ENCODE measurements at places on chromosomes 1 and 21.

GRCh38 chr21:46295996-46296752, 10.0 kb downstream of the YBEY start:
- peak; percentile 91 for DNase-seq

- peak; percentile 33 for DNase-seq
Observed at GRCh38 chr1:54859700-54860391, 27.1 kb downstream of the DHCR24 start.

DNA sequence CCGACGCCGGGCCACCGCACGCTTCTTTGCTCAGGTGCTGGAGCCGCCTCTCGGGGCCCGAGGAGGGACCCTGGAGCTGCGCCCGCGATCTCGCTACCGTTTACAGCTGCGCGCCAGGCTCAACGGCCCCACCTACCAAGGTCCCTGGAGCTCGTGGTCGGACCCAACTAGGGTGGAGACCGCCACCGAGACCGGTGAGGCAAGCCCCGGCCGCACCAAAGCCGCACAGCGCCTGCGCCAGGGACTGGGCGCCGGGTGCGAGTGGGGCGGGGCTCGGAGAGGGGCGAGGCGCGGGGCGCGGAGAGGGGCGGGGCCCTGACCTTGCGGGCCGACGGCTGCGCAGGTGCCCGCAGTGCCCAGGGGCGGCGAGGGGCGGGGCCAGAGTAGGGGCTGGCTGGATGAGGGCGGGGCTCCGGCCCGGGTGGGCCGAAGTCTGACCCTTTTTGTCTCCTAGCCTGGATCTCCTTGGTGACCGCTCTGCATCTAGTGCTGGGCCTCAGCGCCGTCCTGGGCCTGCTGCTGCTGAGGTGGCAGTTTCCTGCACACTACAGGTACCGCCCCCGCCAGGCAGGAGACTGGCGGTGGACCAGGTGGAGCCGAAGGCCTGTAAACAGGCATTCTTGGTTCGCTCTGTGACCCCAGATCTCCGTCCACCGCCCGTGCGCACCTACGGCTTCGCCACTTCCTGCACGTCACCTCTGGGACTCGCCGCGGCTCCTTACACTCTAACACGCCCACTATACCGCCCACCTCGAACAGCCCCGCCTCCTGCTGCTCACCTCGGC, 9.8 kb upstream of the CDC20 start:
- DNase-seq = peak; percentile 30

DNA sequence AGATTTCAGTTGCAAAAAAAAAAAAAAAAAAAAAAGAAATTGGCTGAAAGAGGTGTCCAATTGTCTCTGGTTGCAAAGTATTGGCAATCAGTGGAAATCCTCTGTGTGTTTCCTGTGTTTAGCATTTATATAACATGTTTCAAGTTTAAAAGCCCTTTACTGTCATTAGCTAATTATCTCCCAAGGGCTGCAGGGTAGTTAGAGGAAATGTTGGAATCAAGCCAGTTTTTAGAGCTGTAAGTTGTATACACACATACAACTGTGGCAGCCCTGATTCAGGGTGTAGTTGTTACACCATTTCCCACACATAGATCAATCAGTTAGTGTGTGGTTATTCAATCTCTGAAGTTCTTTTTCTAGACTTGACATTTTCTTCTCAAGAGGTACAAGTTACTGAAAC, 8.9 kb upstream of the ZNF326 start:
- no peak for DNase-seq

DNA sequence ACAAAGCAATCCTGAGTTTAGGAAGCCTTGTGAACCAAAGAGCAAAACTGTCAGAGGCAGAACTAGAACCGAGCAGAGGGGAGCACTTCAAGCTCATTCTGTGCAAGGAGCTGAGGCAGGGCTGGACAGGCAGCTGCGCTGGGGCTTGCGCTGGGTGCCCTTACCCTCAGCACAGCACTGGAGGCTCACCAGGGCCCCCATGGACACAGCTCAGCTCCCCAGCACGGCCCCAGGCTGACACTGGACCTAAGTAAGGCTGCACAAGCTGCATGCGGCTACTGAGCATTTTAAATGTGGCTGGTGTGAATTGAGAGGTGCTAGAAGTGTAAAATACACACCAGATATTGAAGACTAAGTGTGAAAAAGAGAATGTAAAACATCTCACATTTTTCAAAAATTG, 22.1 kb downstream of the TMEM63A start:
- no peak for DNase-seq

DNA sequence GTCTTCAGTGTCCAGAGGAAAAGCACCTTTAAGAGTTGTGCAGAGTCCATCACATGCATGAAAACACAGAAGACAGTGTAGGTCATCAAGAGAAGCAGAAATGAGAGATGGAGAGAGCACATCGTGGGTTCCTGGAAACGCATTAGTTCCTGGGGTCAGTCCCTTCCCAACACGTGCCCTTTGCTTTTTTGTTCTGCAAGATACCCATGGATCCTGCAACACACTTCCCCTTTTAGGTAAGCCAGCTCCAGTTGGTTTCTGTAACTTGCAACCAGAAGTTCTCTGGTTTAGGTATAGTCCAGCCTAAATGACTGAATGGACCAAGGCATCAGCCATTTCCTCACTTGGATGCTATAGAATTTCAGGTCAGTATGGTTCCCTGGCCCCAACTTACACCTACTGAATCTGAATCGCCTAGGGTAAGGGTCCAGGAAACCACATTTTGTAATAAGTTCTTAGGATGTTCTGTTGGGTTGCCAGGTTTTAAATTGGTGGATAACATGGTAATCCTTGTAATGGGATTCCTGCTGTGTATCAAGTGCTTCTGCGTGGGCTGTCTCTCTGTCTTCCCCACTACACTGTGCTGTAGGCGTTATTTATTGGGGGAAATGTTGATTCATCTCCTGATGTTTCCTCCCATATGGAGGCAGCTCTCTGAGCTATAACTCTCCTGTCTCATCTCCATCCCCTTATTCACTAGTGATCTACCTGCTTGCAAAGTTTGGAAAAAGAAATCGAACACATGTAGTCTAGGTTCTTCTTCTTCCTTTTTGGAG, 230.6 kb downstream of the TNR start:
- no peak for DNase-seq

GRCh38 chr1:84164567-84165021, 20.5 kb downstream of the PRKACB start:
- DNase-seq = peak; percentile 30

DNA sequence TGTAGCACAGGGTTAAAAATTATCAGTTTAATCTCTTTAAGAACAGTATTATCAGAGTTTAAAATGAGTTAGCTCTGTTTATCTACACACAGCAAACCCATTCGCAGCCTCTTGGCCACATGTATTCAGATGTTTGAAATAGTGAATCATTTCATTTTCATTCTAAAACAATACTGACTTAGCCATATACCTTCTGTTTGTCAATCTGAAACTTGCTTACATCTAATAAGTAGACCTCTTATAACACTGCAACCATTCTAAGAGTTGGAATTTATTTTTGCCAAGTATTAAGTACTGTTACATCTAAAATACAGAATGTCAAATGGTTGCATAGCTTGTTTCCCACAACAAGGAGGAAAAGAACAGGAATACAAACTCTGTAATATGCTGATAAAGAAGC, 25.4 kb downstream of the ANGEL2 start:
- DNase-seq = no peak

DNA sequence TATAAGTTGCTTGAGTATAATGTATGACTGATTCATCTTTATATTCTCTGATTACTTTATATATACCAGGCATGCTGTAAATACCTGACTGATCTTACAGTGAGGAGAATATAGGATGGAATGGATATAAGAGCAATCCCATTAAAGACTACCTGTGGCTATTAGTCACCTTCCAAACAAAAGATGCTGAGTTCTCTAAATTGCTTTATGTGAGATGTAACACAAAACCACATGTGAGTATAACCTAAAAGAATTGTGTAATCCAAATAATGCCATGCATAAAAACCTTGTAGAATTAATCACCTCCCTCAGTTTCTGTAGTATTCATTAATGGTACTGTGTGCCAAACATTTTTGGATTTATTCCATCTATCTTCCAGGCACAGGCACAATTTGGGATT, 134.6 kb upstream of the LRRC7 start:
- DNase-seq = no peak

GRCh38 chr1:109756848-109757521, 6.7 kb downstream of the EPS8L3 start:
- DNase-seq = no peak
